Mesangial cell (primary cell): ENCODE measurements at places on chromosomes 11 and 22. TPM values are rescaled to one million over a fixed set of nuclear protein-coding genes. Genes with fewer than 3 reads are reported as not detected.

The SPDYC gene
- not detected in 2 replicates for total RNA-seq

The CD3G gene
- not detected in 2 replicates for total RNA-seq

The RRM1 gene
- 22.9 and 108 TPM in 2 replicates for total RNA-seq

The DNAJB7 gene
- not detected in 2 replicates for total RNA-seq

The TBX10 gene
- not detected in 2 replicates for total RNA-seq

The GLYATL1B gene
- total RNA-seq: not detected in 2 replicates

The PNPLA3 gene
- 5.7 and 6.4 TPM in 2 replicates for total RNA-seq

The C22orf31 gene
- total RNA-seq: not detected in 2 replicates

The CYTH4 gene
- 0.65 TPM in 1 of 2 replicates, not detected in the other for total RNA-seq

The DDX25 gene
- total RNA-seq: not detected in 2 replicates

The RAB38 gene
- 7.5 and 10.9 TPM in 2 replicates for total RNA-seq

The C11orf86 gene
- total RNA-seq: not detected in 2 replicates

The SLC1A2 gene
- total RNA-seq: under 0.01 TPM in 1 of 2 replicates, not detected in the other

The TMEM179B gene
- 63.1 and 78.8 TPM in 2 replicates for total RNA-seq

The PARVG gene
- under 0.01 TPM in 1 of 2 replicates, not detected in the other for total RNA-seq

The TM7SF2 gene
- 33.1 and 114 TPM in 2 replicates for total RNA-seq

The CCDC73 gene
- not detected in 2 replicates for total RNA-seq

The GAL3ST1 gene
- total RNA-seq: 5.7 and 22.3 TPM in 2 replicates

The SLC25A45 gene
- 0.98 and 1.8 TPM in 2 replicates for total RNA-seq

The RAG2 gene
- total RNA-seq: not detected in 2 replicates

The CTR9 gene
- 15.1 and 15.5 TPM in 2 replicates for total RNA-seq

The PLAAT5 gene
- 0.16 and 0.63 TPM in 2 replicates for total RNA-seq

The CD6 gene
- total RNA-seq: 0.25 and 0.33 TPM in 2 replicates

The PTPN5 gene
- total RNA-seq: not detected in 2 replicates

The CD44 gene
- 104 and 320 TPM in 2 replicates for total RNA-seq

The LMNTD2 gene
- 0.65 and 7.2 TPM in 2 replicates for total RNA-seq

The OR51I1 gene
- not detected in 2 replicates for total RNA-seq

The TMEM45B gene
- total RNA-seq: 0.16 and 0.76 TPM in 2 replicates

The TH gene
- 1.6 and 7.1 TPM in 2 replicates for total RNA-seq

The PRG3 gene
- total RNA-seq: not detected in 2 replicates

The C11orf42 gene
- not detected in 2 replicates for total RNA-seq

The OR8G5 gene
- total RNA-seq: not detected in 2 replicates

The TSPAN18 gene
- 0.38 and 1.8 TPM in 2 replicates for total RNA-seq

The NXPE4 gene
- total RNA-seq: not detected in 2 replicates

The PRDM11 gene
- 5.1 and 12.3 TPM in 2 replicates for total RNA-seq

The SEC14L6 gene
- total RNA-seq: 4.7 and 8.1 TPM in 2 replicates

The TST gene
- total RNA-seq: 45.5 and 101 TPM in 2 replicates

The TUB gene
- 3.7 and 4.3 TPM in 2 replicates for total RNA-seq

The SCGB1C1 gene
- total RNA-seq: 1.9 TPM in 1 of 2 replicates, not detected in the other

The OPCML gene
- total RNA-seq: under 0.01 and 0.51 TPM in 2 replicates

The FERMT3 gene
- 1.0 and 2.1 TPM in 2 replicates for total RNA-seq

The CHADL gene
- 8.1 TPM in 1 of 2 replicates, not detected in the other for total RNA-seq

The CNIH2 gene
- total RNA-seq: 0.63 and 2.0 TPM in 2 replicates

The TRIM22 gene
- 5.1 and 8.6 TPM in 2 replicates for total RNA-seq

The FJX1 gene
- 35.0 and 43.2 TPM in 2 replicates for total RNA-seq

The XKR3 gene
- total RNA-seq: not detected in 2 replicates
